Activated naive CD8-positive, alpha-beta T cell treated with anti-CD3 and anti-CD28 coated beads for 36 hours (primary cell): ENCODE measurements at places on chromosomes 12 and 14. TPM values are rescaled to one million over a fixed set of nuclear protein-coding genes. Genes with fewer than 3 reads are reported as not detected.

Gene GRIN2B
- not detected for total RNA-seq

Gene SLC38A4
- not detected for total RNA-seq

Gene RPGRIP1
- total RNA-seq: 0.08 TPM

Gene OVCH1
- total RNA-seq: not detected

Gene TMEM253
- not detected for total RNA-seq

Gene TAS2R8
- not detected for total RNA-seq

Gene PRKD1
- total RNA-seq: not detected

Gene SRGAP1
- total RNA-seq: 0.18 TPM

Gene NTF3
- total RNA-seq: not detected

Gene OR4K2
- total RNA-seq: not detected

Gene OR6C76
- total RNA-seq: not detected

Gene GZMH
- total RNA-seq: 51.4 TPM

Gene PTPRR
- not detected for total RNA-seq

Gene INHBC
- not detected for total RNA-seq

Gene GLT8D2
- 0.43 TPM for total RNA-seq

Gene TIMELESS
- total RNA-seq: 59.8 TPM

Gene TSHR
- not detected for total RNA-seq

Gene CDH24
- 0.49 TPM for total RNA-seq

Gene CLEC4E
- not detected for total RNA-seq

Gene RIPK3
- 5.4 TPM for total RNA-seq

Gene PIK3C2G
- total RNA-seq: not detected

Gene FOXN4
- total RNA-seq: not detected

Gene RNASE3
- total RNA-seq: not detected

Gene KRT73
- 0.14 TPM for total RNA-seq

Gene MEG3
- 0.10 TPM for total RNA-seq

Gene PEX5
- 39.1 TPM for total RNA-seq

Gene CLEC6A
- not detected for total RNA-seq

Gene PAPLN
- total RNA-seq: 0.36 TPM

Gene NFE2
- total RNA-seq: not detected

Gene KLHDC1
- total RNA-seq: 1.1 TPM

Gene SSPN
- total RNA-seq: not detected

Gene ANO2
- total RNA-seq: not detected

Gene SGPP1
- total RNA-seq: 11.6 TPM

Gene JAG2
- 2.5 TPM for total RNA-seq

Gene ADCY4
- 0.70 TPM for total RNA-seq

Gene AQP5
- total RNA-seq: not detected

Gene TRPV4
- not detected for total RNA-seq

Gene MGST1
- total RNA-seq: not detected

Gene VRTN
- total RNA-seq: not detected

Gene RTL1
- total RNA-seq: not detected

Gene FITM1
- 0.29 TPM for total RNA-seq

Gene RERGL
- total RNA-seq: not detected

Gene PXMP2
- total RNA-seq: 19.0 TPM

Gene OR4E2
- not detected for total RNA-seq

Gene ZDHHC22
- not detected for total RNA-seq

Gene BCL11B
- total RNA-seq: 38.9 TPM

Gene ELK3
- total RNA-seq: 10.9 TPM

Gene PPM1H
- 0.04 TPM for total RNA-seq

Gene EIF2S3B
- 2.4 TPM for total RNA-seq

Gene PUS7L
- 26.7 TPM for total RNA-seq

Gene TAS2R42
- total RNA-seq: not detected

Gene GYS2
- total RNA-seq: not detected
